ENCODE measurements at places on chromosomes 13 and 19.

- no peak for DNase-seq
These were observed 22.8 kb upstream of the ZBTB7A start for GRCh38 chr19:4089400-4089908.

- DNase-seq = no peak
These were observed 2.5 kb downstream of the SGCG start for GRCh38 chr13:23183292-23183691.

DNA sequence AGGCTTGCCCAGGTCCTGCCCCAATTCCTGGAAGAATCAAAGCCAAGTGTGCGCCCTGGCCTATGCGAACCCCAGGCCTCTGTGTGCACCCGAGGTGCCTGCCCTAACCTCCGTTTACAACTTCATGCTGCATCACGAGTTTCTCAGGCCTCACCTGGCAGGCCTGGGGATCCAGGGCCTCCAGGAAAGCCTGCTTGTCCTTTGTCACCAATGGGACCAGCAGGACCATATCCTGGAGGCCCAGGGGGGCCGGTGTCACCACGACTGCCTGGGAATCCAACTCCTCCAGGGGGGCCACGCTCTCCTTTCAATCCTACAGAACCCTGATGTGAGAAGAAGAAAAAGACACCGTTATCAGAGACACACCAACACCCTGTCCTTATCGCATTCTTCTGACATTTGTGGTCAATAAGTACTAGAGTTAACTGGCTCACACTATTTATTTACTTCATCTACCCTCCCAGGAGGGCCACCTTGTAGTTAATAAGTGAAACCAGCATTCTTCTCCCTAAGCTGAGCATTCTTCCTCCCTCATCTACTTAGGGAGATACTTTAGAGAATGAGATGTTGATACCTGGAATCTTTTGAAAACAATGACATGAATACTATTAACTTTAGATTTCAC, 120.6 kb downstream of the COL4A1 start:
- DNase-seq = no peak

GRCh38 chr13:59468396-59468795, 695.3 kb downstream of the DIAPH3 start:
- DNase-seq = no peak

GRCh38 chr19:40269216-40269940, 15.8 kb downstream of the AKT2 start:
- DNase-seq = no peak

GRCh38 chr19:4639531-4640246, 373 bp downstream of the TNFAIP8L1 start:
- no peak for DNase-seq

DNA sequence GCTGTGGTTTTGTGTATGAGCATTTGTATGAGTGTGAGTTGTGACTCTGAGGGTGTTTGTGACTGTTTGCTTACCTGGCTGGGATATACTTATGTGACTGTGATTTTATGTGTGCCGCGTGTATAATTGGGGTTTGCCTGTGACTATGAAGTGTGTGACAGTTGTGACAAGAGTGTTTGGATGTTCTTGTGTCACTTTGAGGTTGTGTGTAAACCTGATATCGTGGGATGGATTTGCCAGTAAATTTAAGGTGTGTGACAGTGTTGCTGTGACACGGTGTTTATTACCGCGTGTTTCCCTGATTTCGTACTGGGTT, 442 bp downstream of the ZNF420 start:
- no peak for DNase-seq
